ENCODE measurements at places on chromosomes 6 and 20. TPM values are rescaled to one million over a fixed set of nuclear protein-coding genes. Genes with fewer than 3 reads are reported as not detected.

GRCh38 chr6:3390698-3391097 is 66.2 kb downstream of the SLC22A23 start:
- DNase-seq, result no peak

DNA sequence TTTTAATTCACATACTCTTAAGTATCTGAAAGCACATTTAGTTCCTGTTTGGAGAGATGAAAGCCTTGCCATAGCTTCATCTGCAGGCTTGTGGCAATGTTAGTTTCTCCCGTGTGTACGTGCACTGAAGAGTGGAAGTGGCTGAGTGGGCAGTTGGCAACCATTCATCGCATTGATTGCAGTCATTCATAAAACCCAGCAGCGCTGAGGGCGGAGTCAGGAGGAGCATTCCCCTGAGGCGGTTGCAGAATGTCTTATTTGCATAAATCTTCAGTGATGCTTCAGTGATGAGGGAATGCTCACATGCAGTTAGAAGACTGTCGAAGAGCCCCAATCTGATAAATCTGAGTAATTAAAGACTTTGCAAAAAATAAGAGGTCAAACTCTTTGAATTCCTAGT is 79.1 kb downstream of the RIMS1 start:
- DNase-seq, result no peak

DNA sequence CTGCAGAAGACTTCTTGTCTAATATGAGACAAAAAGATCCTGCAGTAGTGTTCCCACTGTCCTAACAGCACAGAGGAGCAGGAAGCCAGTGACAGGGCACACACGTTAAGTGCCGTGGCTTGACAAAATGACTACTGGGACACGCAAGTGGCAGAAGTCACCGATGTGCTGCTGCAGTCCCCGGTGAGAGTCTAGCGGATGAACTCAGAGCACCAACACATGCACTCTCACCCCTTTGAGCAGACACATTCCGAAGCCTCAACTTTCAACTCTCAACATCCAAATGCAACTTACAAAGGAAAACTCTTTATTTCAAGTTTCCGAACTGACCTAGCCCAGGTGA is 898 bp downstream of the LAMA4 start:
- DNase-seq, result peak; percentile 91

GRCh38 chr6:151294561-151295101 is 54.9 kb downstream of the AKAP12 start:
- DNase-seq, result no peak

DNA sequence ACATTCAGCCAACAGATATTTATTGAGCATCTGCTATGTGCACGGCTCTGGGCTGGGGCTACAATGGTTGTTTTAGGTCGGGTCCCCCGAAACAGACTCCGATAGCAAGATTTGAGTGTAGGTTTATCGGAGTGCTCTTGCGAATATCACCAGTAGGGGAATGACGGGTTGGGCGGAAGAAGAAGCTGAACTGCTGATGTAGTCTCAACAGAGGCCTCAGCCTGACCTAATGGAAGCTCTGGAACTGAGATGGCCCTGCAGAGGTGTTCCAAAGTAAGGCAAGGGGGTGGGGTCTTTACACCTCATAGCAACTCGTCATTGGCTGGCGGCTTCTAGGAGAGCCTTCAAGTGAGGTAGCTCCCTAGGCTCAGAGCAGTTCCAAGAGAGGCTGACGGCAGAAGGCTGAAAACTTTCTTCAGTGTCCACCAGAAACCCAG is 1.1 kb downstream of the L3MBTL1 start:
- no peak for DNase-seq

The B3GAT2 gene
- not detected for total RNA-seq

The F13A1 gene
- total RNA-seq, result 173 TPM

The CENPW gene
- not detected for total RNA-seq

The MYB gene
- total RNA-seq, result 0.58 TPM

The METTL24 gene
- total RNA-seq, result 16.9 TPM

Data from esophagus muscularis mucosa (tissue), 4 donors.